Psoas muscle (tissue), 8 donors: ENCODE measurements at places on chromosomes 5 and 9. TPM values are rescaled to one million over a fixed set of nuclear protein-coding genes. Genes with fewer than 3 reads are reported as not detected.

GRCh38 chr5:142059304-142059940 lies 46.6 kb upstream of the GNPDA1 start:
- H3K4me3 ChIP-seq = no peak overlapping the region
- H3K27ac ChIP-seq = peak overlapping the region; percentile 41
- H3K36me3 ChIP-seq = no peaks in the 10 kb centered on the region
- peaks cover 23% of the 10 kb centered on the region for H3K4me1 ChIP-seq
- H3K27me3 ChIP-seq = no peaks in the 10 kb centered on the region
- DNase-seq = no peak

GRCh38 chr9:132590037-132590317 lies 7.6 kb downstream of the BARHL1 start:
- H3K4me1 ChIP-seq = no peaks in the 10 kb centered on the region
- peaks cover 39% of the 10 kb centered on the region for H3K27me3 ChIP-seq

DNA sequence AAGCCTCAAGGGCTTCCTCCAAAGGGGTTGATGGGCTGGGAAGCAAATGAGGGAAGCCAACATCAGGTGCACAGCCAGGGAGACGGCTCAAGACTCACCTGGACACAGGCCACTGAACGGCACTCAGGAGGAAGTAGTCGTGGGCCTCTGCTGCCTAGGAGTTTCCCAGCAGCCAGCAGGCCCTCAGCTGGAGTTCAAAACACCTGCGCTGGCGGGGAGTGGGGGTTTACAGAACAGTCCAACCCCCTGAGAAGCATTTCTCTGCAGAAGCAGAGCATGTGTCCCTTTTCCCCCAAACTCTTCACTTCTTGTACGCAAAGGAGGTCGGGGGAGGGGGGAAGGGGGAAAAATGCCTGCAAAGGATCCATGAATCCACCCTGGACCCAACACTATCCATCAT lies 2.3 kb downstream of the WHRN start:
- DNase-seq = no peak
- H3K27ac ChIP-seq = no peak overlapping the region
- no peaks in the 10 kb centered on the region for H3K4me1 ChIP-seq
- H3K27me3 ChIP-seq = peaks cover 17% of the 10 kb centered on the region

DNA sequence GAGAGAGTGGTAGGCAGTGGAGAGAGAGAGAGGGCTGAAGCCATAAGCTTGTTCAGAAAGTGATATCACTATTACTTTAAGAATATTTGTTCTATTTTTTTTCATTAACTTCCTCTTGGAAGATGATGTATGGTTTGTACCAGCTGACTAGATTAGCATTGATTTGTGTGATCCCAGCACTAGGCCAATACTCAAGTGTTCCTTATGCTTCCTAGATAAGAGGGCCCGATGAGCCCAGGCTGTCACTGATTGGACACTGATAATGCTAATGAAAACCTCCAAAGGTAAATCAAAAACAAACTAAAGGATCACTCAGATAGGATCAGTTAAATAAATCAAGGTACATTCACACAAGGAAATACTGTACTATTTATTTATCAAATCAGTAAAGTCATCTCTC lies 52.7 kb upstream of the OTULINL start:
- H3K36me3 ChIP-seq = no peaks in the 10 kb centered on the region
- H3K4me1 ChIP-seq = no peaks in the 10 kb centered on the region
- no peaks in the 10 kb centered on the region for H3K27me3 ChIP-seq
- no peak overlapping the region for H3K4me3 ChIP-seq

DNA sequence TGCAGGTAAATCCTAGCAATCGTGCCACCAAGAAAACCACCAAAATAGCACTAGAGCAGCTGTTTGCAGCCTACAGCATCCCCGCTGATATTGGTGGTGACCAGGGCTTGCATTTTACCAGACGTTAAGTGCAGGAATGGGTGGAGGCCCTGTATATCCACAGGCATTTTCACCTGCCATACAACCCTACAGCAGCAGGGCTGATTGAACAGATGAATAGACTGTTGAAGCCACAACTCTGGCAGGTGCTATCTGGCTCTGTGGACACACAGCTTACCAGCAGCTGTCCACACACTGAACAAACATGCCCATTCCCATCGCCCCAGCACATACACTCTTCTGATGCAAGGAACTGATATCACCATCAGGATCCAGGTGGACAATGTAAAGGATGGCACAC lies 154.5 kb upstream of the APC start:
- no peaks in the 10 kb centered on the region for H3K36me3 ChIP-seq
- H3K27me3 ChIP-seq = no peaks in the 10 kb centered on the region
- H3K4me1 ChIP-seq = no peaks in the 10 kb centered on the region
- H3K4me3 ChIP-seq = no peak overlapping the region
- H3K27ac ChIP-seq = no peak overlapping the region
- no peak for DNase-seq

GAS1 gene
- total RNA-seq = 11.3 TPM

EIF4E1B gene
- total RNA-seq = not detected

DPYSL3 gene
- total RNA-seq = 18.0 TPM

ITK gene
- 0.28 TPM for total RNA-seq
